ENCODE measurements at places on chromosomes 2 and 18.

DNA sequence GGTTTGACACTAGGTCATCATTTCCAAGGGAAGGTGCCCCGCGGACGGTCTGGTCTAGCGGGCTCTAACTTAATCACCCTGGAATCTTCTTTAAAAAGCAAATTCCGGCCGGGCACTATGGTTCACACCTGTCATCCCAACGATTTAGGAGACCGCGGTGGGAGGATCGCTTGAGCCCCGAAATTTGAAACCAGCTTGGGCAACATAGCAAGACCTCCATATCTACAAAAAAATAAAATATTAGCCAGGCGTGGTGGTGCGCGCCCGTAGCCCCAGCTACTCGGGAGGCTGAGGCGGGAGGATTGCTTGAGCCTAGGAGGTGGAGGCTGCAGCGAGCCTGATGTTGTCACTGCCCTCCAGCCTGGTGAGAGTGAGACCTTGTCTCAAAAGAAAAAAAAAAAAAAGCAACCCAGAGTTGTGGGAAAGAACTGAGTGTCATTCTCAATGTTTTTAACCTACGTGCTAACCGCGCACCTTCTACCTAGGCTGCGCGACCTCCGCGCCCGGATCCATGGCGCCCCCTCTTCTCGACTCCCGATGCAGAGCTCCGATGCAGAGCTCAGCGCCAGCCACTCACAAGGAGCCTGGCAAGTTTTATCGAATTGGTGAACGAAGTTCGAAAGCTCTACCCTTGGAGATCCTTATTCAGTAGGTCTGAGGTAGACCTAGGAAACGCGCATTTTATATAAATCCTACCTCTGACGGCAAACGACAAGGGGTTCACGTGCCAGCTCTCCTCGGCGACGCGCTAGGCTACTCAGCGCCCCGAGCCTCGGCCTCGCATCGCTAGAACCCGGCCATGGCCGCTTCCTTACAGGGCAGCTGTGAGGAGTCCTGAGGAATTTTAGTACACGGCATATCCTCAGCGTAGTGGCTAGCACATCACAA is 888 bp upstream of the TWSG1 start:
- no peak for DNase-seq

DNA sequence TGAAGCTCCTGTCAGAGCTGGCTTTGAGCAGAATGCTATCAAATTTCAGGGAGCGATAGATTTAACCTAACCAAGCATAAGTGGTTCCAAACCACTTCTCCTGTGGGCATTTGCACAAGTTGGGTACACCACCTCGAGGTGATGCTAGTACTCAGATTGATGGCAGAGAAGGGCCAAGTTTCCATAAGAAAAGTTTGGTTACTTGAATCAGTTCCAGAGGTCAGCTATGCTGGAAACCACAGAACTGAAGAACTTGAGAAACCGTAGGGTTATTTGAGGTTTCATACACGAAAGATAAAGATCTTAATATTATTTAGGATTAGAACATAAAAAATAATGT is 238.2 kb upstream of the SOX11 start:
- DNase-seq: no peak

DNA sequence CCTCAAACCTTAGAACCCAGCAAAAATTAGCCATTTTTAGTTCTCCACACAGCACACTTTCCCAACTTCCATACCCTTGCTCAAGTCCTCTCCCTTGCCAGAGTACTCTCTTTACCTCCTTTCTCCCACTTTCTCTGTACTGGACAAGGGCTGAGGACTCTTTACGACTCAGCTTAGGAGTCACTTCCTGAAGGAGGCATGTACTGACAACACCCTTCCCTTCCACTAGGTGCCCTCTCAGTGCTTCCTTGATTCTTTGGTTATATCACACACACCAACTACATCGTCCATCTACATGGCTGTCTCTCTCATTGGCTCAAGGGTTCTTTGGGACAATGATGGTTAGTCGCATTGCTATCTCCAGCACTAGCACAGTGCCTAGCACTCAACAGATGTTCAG is 5.2 kb upstream of the C18orf63 start:
- DNase-seq: peak; percentile 58

- DNase-seq: peak; percentile 77
These were observed 32.6 kb upstream of the SPAG16 start for GRCh38 chr2:213251618-213252017.

DNA sequence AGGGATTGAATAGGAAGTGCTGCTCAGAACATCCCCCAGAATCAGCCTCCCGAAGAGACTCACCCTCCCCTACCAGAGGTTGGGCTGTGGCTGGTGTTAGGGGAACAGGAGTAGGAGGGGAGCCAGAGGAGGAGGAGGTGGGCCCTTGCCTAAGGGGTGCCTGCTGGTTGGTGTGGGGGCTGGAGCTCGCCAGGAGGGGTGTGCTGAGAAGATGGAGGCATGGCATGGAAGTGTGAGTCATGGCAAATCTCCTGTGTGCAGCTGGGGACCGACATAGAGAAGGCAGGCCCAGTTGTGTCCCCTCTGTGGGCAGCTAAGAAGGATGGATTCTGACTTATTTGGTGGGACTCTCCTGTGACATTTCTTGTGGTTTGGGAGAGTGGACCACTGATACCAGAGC is 73.7 kb downstream of the DGKD start:
- DNase-seq: no peak

DNA sequence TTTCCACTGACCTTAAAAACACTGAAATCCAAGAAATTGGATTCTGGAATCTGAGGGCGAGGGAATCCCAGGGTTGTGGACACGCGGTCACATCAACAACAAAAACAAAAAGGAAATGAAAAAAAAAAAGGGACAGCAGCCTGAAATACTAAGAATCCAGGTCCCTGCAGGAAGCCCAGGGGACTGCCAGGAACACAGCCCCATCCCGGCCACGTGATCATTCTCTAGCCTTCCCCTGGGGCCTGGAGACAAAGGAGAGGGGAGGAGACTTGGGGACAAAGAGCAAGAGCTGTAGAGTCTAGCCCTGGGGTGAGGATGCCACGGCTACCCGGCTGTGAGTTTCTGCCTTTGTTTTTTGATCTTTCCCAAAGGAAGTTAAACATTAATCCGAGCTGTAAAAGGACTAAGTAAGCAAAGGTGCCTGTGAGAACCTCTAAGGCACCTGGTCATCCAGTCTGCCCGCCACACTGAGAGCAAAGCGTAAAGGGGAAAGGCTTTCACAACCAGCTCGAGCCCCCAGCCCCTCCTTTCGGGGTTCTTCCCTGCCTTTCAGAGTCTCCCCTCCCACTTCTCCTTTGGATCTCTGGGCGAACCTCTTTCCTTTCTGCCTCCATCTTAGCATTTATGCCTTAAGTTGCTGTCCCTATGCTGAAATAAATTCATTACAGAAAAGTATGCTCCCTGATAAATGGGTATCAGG is 57.9 kb upstream of the MSH2 start:
- DNase-seq: peak; percentile 54

DNA sequence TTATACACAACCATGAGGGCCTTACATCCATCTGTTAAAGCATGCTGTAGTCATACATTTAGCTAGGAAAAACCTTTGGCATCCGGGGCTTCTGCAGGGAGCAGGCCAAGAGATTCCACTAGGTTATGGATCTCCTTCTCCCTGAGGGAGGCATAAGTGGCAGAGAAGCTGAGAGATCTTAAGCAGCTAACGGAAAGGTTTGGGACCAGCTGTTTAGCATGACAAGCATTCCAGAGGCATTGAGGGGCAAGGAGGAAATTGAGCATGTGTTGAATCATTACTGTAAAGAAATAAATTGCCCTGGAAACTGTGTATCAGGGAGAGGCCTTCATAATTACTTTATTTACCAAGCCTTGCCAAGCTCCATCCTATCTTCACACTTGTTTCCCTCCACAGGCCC is 643.1 kb downstream of the CNTNAP5 start:
- no peak for DNase-seq

GRCh38 chr2:181363164-181363563 is 94.0 kb upstream of the ITGA4 start:
- no peak for DNase-seq

GRCh38 chr2:106782681-106783080 is 103.3 kb downstream of the ST6GAL2 start:
- DNase-seq: no peak

GRCh38 chr2:133390156-133390555 is 178.1 kb downstream of the NCKAP5 start:
- DNase-seq: peak; percentile 68

GRCh38 chr18:46639386-46639785 is 17.6 kb downstream of the LOXHD1 start:
- no peak for DNase-seq

DNA sequence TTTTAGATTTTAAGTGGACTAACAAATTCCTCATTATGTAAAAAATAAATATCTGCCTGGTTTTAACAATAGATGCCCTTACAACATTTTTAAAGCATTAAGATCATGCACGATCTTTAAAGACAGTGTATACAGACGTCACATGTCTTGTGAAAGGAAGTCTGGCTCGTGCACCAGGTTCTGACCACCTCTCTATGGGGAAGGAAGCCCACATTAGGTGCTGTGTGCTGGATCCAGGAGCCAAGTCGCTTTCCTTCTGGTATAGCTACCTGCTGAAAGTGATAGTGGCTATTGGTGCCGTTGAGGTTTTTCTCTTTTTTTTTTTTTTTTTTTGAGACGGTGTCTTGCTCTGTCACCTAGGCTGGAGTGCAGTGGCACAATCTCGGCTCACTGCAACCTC is 116.5 kb downstream of the NCK2 start:
- DNase-seq: no peak

GRCh38 chr2:149470046-149470445 is 117.5 kb downstream of the MMADHC start:
- DNase-seq: no peak

GRCh38 chr2:183059561-183059960 is 19.0 kb upstream of the DUSP19 start:
- peak; percentile 75 for DNase-seq

DNA sequence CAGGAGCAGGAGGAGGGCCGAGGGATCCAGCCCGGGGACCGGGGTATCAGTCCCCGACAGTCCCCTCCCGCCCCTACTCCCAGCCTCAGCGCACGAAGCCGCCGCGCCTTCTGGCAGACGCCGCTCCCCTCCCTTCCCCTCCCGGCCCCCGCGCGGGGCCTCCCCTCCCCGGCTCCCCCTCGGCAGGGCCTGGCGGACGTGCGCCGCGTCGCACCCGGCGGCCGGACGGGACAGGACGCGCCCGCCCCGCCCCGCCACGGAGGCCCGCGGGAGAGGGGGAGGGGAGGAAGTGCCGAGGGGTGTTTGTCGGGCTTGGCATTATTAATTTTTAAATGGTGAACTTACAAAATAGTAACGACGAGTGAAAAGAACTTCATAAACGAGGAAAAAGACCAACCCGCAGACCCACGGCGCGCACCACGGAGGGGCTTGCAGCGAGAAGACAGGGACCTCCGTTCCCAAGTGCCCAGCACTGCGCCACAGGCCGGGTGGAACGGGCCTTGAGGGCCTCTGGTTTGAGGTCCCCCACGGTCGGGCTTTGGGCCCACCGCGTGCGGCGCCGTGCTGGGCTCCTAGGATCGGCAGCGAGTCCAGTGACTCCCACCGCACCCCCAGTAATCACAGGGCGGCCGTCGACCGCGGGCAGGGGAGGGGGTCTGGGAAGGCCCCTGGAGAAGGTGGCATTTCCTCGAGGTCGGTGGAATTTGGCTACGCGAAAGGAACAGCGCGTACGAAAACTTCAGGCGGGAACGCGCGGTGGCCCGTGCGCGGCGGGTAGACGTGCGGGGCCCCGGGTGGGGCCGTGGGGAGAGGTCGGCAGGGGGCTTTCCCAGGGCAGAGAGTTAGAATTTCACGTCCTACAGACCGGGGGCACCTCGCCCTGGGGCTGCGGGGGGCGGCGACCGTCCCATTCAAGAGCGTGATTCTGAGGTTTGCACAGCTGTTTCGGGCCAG is 954 bp upstream of the CTDSP1 start:
- DNase-seq: peak; percentile 86

DNA sequence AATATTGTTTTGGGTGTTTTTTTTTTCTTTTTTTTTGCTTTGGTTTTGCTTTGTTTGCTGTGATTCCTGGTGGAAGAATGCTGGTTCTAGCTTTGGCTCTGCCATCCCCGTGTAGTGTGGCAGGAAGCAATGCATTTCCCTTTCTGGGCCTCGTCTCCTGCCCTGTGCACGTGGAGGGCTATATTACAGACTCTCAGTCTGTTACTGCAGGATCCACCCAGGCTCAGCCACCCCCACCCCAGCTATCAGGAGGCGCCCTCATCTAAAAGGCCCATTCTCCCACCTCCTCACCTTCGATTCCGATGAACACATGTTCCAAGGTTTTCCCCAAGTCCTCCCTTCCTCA is 152.3 kb downstream of the TFCP2L1 start:
- DNase-seq: no peak

DNA sequence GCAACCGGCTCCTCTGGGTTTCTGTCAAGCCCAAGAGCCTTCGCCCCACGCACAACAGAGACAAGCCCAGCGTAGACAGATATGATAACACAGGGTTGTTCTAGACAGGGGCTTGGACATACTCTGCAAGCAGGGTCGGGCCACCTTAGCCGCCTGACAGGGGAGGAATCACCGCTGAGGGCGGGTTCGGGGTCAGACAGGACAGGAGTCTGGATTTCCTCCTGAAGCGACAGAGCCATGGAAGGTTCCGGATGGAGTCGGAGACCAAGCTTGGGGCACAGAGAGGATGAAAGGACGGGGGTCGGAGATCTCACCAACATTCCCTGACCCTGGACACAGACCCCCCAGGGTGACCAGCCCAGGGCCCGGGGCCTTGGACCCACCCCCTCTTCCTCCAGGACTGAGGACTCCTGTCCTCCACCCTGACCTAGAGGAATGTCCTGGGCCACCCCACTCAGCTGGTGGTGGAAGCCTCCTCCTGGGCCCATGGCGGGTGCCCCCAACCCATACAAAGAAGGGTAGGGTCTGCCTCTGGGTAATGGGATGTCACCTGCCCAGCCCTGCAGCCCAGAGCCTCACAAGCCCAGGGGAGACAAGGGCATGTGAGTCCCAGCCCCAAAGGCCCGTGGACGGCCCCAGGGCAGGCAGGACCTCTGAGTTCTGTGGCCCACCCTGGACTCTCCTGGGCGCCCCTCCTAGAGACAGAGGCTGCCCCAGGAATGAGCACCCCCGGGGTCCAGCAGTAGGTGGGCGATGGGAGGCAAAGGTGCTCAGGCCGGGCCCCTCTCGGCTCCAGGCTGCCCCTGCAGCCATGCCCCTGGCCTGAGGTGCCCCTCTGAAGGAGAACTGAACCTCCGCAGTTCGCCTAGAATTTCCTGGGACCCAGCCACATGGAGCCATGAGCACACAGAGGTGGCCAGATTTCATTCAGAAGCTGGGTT is 44.1 kb upstream of the GPC1 start:
- no peak for DNase-seq

DNA sequence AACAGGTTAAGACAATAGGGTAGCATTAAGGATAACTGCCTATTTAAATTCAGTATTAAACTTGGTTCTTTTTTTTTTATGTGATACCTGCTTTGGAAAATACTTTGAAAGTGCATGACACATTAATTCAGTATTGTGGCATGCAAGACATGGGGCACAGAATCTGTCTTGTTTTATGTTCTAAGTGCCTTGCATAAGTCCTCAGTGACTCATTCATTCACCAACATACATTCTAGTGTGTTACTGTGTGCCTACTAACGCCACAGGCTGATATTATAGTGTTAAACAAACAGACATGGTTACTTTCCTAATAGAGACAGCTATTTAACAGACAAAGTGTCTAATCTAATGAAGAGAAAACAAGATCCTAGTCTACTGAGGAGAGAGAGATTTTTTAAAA is 91.7 kb downstream of the GCA start:
- no peak for DNase-seq

GRCh38 chr2:129667577-129667976 is 311.9 kb upstream of the RAB6C start:
- no peak for DNase-seq

GRCh38 chr18:28808373-28808772 is 631.4 kb upstream of the CDH2 start:
- DNase-seq: no peak

- no peak for DNase-seq
These were observed at the start of gene DLX1 for GRCh38 chr2:172085460-172086159. DLX1 (plus strand) TSS chr2:172085507; CDS start chr2:172085678, 171 bp downstream.
